ENCODE measurements at places on chromosomes 4 and X. TPM values are rescaled to one million over a fixed set of nuclear protein-coding genes. Genes with fewer than 3 reads are reported as not detected.

The ATP10D gene
- total RNA-seq: 32.5 TPM

The TMEM31 gene
- not detected for total RNA-seq

The TMEM47 gene
- 2.0 TPM for total RNA-seq

The ZNF674 gene
- total RNA-seq: 1.8 TPM

The DNAAF6 gene
- not detected for total RNA-seq

Data from airway epithelial cell (primary cell).